ENCODE measurements at places on chromosomes 3 and 15. TPM values are rescaled to one million over a fixed set of nuclear protein-coding genes. Genes with fewer than 3 reads are reported as not detected.

Gene ZDHHC23
- 3.7 TPM for total RNA-seq

Gene AHSG
- total RNA-seq = not detected

Gene CLDN1
- 0.10 TPM for total RNA-seq

Gene FOXB1
- not detected for total RNA-seq

Gene GOLGA8M
- 5.8 TPM for total RNA-seq

Gene GCHFR
- total RNA-seq = 17.1 TPM

Gene MED12L
- total RNA-seq = 0.48 TPM

Gene RAB6B
- total RNA-seq = 64.8 TPM

Gene COL6A6
- 0.96 TPM for total RNA-seq

Gene CYP8B1
- total RNA-seq = not detected

Gene SEMA5B
- total RNA-seq = not detected

Gene KBTBD13
- total RNA-seq = not detected

Gene BCHE
- total RNA-seq = 4.1 TPM

Gene TGM4
- total RNA-seq = not detected

Gene CFAP161
- 0.71 TPM for total RNA-seq

Gene NUP210
- 1.5 TPM for total RNA-seq

Gene CLDN11
- total RNA-seq = 61.1 TPM

Gene GPR62
- total RNA-seq = not detected

Gene CKMT1B
- total RNA-seq = 2.2 TPM

Gene VEPH1
- total RNA-seq = 2.8 TPM
